CD4-positive, alpha-beta T cell treated with Interleukin-10 for 1 hour (primary cell): ENCODE measurements at places on chromosomes 1 and 21.

DNA sequence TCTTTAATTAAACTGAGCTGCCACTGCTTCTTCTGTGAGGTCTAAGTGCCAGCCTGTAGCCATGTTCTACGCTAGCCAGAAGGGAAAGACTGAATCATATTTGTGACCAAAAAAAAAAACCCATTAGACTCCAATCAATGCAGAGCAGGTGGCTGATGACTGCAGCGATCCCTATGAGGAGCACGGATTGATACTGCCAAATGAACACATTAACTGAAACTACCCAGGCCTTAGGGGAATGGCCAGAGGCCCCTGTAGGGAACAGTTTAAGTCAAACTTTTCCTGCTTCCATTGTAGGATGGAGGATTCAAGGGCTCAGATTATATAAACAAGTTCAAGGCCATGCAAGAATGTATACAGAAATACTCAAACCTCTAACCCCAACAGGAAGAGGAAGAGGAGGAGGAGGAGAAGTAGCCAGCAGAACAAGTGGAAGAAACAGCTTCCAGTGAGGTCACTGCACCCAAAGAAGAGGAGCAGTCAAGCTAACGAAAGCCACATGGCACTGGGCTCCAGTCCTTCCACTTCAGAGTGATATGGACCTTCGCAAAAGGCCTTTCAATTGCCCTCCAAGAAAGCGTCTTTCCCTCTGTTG lies 328.3 kb downstream of the SMYD3 start:
- DNase-seq, result no peak

DNA sequence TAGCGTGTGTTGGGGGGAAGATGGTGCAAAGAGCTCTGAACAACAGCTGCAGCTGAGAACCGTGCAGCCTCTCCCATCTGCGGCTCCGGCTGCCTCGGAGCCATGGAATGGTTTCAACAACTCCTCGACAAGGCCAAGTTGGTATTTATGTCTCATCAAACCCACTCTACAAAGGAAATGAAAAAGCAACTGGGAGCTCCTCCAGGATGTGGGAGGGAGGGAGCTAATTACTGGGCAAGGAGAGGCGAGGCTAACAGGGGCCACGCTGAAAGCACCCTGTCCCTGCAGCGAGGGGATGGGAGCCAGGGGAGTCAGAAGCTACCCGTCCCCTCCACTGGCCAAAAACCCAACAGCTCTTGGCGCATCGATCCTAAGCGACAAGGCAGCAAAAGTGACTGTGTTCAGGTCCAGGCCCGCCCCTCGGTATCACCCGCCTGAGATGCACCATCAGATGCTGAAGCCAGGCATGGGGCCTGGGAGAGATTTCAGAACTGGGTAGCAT lies 63.1 kb downstream of the ACOT7 start:
- no peak for DNase-seq

DNA sequence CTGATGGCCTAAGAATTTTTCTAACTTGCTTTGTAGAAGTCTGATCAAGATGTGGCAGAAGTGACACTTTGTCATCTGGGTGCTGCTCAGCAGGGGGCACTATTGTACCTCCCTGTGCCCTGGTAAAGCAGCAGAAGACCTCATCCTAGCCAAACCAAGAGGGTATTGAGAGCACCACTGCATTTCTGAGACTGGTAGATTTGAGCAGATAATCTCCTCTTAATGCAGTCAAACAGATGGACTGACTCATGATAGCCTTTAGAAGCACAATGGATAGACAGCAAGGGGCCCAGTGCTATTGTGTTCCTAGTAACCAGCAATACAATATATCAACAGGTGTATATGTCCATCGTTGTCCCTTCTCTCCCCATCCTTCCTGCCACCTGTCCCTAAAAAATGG lies 5.7 kb downstream of the TPM3 start:
- peak; percentile 78 for DNase-seq

DNA sequence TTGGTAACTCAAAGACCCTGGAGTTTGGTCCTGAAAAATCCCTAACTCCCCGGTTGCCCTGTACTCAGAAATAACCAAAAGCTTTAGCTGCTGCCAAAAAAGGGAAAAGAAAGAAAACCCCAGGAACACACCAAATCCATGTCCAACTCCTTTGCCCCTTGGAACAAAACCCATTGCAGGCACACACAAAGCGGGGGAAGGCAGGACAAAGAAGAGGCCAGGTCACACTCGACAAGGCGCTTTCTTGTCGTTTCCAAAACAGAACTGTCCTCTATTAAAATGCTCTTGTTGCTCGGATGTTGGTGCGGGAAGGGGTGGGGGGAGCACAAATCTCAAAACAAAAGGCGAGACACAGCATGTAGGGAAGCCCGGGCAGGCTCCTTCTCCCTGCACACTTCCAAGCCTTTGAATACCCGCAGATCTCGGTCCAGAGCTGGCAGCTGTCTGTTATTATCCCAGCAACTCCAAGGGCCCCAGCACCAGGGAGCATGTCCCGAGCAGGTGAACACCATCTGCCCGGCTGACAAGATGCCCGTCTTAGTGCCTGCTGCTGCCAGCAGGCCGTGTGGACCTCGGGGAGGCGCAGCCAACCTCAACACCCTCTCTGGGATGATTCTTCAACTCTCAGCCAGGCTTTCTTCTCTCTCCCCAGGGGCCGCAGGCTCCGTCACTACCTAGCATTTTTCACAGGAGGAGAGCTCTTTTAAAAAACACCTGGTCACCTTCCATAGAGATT lies 96.4 kb downstream of the SSBP3 start:
- no peak for DNase-seq

- DNase-seq, result no peak
Measured at GRCh38 chr1:172320733-172321132, 99.8 kb upstream of the C1orf105 start.
